ENCODE measurements at places on chromosomes 5 and 9. TPM values are rescaled to one million over a fixed set of nuclear protein-coding genes. Genes with fewer than 3 reads are reported as not detected.
A peak's percentile ranks its signal among the peaks of the same experiment; 100 is the strongest.

The PFN3 gene
- not detected for total RNA-seq

The C5orf58 gene
- total RNA-seq = not detected

The NUTM2G gene
- total RNA-seq = not detected

The IL4 gene
- total RNA-seq = not detected

The SLC25A2 gene
- total RNA-seq = not detected

The POU4F3 gene
- not detected for total RNA-seq

The FBXO4 gene
- total RNA-seq = 19.6 TPM

The KLF4 gene
- total RNA-seq = 8.0 TPM

DNA sequence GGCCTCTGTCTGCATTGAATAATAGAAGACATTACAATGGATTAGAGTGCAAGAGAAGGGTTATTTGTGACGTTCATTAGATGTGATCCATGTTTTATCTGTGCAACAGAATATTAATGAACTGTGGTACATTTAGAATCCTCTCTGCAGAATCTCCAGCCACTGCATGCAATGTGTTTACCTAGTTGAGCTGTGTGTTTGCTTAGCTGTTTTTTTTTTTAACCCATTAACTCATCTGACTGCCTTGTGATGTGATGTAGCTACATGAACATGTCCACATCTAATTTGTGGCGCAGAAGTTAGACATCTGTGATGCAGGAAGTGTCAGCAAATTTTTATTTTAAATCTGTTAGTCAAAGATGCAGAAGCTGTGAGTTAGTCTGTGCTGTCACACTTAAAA, 236.9 kb downstream of the CD180 start:
- no peak for DNase-seq

- no peak for DNase-seq
These were observed 477.8 kb downstream of the HINT1 start for GRCh38 chr5:130687085-130687733.

GRCh38 chr5:168651648-168652047, 72.5 kb upstream of the PANK3 start:
- peak; percentile 16 for DNase-seq

DNA sequence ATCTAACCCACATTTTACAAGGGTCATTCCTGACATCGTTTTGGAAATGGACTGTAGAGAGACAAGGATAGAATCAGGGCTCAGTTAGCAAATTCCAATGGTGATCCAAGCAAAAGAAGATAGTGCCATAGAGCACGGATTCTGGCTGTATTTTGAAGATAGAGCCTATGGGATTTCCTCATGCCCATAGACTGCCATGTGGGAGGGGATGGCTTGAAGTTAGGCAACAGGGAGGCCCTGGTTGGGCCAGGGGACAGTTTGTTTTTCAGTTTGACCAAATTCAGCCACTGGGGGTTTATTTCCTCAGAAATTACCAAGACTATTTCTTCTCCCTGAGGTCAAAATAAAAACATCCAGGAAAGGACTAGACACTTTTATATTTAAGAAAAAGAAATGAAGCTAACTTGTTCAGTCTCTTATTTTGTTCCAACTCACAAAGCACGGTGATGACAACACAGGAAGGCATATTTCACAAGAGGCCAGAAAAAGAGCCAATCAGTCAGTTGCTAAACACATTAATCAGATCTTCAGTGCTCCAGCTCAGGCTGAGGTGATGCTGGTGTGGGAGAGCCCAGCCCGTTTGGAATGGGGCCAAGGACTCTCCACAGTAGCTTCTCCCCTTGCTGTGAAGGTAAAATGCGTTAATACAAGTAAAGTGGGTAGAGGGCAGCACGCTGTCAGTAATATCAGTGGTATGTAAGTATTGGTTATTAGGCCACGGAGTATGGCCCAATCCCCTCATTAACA, 4.4 kb upstream of the DCTN4 start:
- DNase-seq = peak; percentile 58

DNA sequence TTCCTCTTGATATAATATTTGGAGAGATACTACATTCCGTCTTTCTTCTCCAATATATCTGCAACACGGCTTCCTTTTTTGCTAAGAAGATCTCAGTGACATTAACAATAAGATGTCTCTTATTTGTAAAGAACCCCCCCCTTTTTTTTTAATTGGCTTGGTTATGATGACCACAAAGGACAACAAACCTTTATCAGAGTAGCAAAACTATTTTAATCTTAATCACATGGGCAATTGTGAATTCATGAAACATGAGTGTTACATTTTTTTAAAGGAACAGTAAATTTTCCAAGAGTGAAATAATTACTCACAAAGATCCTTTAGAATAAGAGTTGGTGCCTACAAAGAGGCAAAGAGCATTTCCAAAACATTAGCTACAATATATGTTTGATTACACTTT, 554.1 kb downstream of the MAT2B start:
- no peak for DNase-seq

GRCh38 chr9:85004818-85005413, 335.4 kb downstream of the NTRK2 start:
- no peak for DNase-seq

GRCh38 chr9:92965061-92965758, 17.9 kb downstream of the FGD3 start:
- no peak for DNase-seq

GRCh38 chr5:41851116-41851515, 19.1 kb downstream of the OXCT1 start:
- DNase-seq = no peak

DNA sequence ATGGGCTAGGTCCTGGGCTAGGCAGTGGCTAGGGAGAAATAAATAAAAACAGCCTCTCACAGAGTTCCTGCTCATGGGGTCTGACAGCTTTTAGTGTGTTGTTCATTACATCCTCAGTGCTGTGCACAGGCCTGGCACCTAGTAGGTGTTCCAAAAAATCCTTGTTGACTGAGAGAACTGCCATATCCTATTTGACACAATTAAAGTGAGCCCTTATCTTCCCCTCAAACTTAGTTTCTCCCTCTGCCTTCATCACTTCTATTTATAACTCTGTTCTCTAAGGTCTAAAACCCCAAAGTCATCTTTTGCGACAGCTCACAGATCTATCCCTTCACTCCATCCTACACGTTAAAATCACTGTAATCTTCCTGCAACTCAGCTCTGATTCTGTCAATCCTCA, 549.1 kb upstream of the DAP start:
- no peak for DNase-seq

DNA sequence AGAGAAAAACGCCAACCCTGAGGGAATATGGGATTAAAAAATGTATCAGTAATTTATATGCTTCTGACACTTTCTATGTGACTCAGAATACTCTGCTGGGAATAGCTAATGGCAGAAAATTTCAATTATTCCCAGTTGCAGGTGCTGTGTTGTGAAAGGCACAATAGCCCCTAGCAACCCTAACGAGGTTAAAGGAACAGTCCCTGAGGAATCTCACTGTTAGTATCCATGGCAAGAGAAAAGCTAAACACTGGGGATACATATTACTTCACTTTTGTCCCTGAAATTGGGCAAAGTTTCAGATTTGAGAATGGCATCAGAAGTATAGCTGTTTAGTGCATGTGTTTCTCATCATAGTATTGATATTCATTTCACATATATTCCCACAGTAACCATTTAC, 555.0 kb downstream of the RAB3C start:
- DNase-seq = no peak

- peak; percentile 45 for DNase-seq
These were observed 302.6 kb downstream of the ARHGEF28 start for GRCh38 chr5:73928476-73929070.

GRCh38 chr9:2227144-2227867, 212.2 kb downstream of the SMARCA2 start:
- no peak for DNase-seq

Measured in Caki2 (cell line).